ENCODE measurements at places on chromosomes 5 and 9. TPM values are rescaled to one million over a fixed set of nuclear protein-coding genes. Genes with fewer than 3 reads are reported as not detected.

The MSX2 gene
- total RNA-seq: 40.2 TPM

- DNase-seq: no peak
Observed at GRCh38 chr5:72235725-72236124, 84.3 kb downstream of the MRPS27 start.

GRCh38 chr9:73583576-73583975 is 431.9 kb downstream of the ANXA1 start:
- no peak for DNase-seq

GRCh38 chr5:154580422-154580821 is 102.4 kb upstream of the HAND1 start:
- no peak for DNase-seq

GRCh38 chr9:86830356-86830755 is 117.0 kb downstream of the GAS1 start:
- no peak for DNase-seq

The RANBP3L gene
- total RNA-seq: not detected

DNA sequence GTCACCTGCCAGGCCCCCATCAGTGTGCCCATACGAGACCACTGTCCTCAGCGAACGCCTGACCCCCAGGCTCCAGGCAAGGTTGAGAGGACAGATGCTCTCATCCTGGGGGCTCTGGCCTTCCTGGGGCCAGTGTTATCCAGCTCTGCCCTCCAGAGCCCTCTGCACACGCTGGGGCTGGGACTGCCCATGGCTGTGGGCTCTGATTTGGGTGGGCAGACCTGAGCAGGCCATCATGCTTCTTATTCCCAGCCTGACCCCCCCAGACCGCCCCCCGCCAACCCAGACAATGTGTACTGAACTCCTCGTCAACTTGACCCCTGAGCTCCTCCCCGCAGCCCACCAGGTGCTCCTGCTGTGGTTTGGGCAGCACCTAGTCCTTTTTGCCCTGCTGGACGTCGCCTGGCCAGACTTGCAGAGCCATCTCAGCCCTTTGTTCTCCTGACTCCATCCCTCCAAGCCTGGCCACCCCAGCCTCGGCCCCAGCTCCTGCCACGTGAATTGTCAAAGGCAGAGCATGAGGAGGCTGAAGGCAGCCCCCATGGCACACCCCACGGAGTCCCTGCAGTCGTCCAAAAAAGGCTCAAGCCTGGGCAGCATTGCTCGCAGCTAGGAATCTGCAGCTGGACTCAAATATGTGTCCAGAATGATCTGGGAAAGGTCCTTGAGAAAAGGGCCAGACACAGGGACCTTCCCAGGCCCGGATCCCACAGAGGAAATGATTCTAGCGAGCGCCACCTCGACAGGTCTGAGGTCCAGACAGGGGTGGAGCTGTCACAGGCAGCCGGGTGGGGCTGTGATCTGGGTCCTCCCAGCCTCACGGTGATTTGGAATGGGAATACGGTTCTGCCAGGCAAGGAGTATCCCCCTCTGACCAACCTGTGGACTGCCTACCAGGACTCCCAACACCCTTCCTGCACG is 87.0 kb downstream of the ADAMTS2 start:
- DNase-seq: no peak

- DNase-seq: no peak
Observed at GRCh38 chr5:65821966-65822365, 100.0 kb downstream of the NLN start.

- no peak for DNase-seq
Observed at GRCh38 chr5:136147632-136148031, 15.0 kb downstream of the SMAD5 start.

GRCh38 chr5:125603321-125603720 is 819.9 kb upstream of the GRAMD2B start:
- no peak for DNase-seq

The SLC45A2 gene
- 0.17 TPM for total RNA-seq

DNA sequence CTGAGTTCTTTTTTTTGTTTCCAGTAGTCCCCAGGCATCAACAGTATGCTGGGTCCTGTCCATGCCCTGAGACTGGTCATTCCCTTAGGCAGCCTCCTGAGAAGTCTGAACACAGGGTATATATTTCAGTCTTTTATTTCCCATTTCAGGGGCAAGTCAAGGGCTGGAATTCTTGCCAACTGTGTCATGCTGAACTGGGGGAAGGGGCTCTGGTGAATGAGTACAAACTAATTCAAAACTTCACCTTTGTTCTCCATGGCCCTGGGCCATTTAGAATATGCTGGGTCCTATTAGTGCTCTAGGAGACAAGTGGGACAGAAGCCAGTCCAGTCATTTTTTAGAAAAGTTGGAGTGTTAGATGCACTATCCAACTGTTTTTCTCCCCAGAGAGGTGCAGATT is 170.3 kb downstream of the TMC1 start:
- no peak for DNase-seq

- DNase-seq: no peak
Observed at GRCh38 chr5:154234551-154234950, 44.0 kb downstream of the GALNT10 start.

DNA sequence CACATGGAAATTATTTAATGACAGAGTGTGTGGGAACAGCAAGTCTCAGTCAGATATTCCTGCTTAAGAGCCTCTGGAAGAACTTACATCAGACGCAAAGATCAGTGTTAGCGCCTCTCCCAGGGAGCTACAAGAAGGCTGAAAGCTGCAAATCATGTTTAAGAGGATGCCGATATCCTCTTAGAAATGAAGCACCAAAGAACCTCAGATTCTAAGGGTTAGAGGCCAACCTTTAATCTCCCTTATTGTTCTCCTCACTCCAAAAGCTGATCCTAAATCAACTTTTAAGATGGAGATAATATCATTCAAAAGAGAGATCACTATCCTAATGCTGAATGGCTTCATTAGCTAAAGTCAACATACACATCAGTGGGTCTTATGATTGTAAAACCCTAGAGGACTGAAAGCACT is 160.6 kb downstream of the NFIB start:
- no peak for DNase-seq

- DNase-seq: no peak
Observed at GRCh38 chr9:76377791-76378190, 16.4 kb downstream of the RFK start.

- no peak for DNase-seq
Observed at GRCh38 chr9:104586496-104587180, 12.6 kb downstream of the OR13C5 start.

DNA sequence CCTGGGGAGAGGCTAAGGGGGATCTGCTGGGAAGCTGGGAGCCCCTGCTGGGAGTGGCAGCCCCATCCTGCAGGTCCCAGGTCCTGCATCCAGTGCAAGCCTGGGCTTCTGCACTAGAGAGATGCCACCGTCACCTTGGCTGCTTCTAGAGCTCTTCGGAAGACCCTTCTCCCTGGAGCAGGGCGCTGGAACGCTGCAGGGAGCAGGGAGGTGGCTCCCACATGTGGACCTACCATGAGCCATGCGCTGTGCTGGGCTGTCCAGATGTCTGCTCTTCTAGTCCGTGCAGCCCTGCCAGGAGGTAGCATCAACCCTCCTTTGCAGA is 90.9 kb upstream of the PHYKPL start:
- DNase-seq: no peak

DNA sequence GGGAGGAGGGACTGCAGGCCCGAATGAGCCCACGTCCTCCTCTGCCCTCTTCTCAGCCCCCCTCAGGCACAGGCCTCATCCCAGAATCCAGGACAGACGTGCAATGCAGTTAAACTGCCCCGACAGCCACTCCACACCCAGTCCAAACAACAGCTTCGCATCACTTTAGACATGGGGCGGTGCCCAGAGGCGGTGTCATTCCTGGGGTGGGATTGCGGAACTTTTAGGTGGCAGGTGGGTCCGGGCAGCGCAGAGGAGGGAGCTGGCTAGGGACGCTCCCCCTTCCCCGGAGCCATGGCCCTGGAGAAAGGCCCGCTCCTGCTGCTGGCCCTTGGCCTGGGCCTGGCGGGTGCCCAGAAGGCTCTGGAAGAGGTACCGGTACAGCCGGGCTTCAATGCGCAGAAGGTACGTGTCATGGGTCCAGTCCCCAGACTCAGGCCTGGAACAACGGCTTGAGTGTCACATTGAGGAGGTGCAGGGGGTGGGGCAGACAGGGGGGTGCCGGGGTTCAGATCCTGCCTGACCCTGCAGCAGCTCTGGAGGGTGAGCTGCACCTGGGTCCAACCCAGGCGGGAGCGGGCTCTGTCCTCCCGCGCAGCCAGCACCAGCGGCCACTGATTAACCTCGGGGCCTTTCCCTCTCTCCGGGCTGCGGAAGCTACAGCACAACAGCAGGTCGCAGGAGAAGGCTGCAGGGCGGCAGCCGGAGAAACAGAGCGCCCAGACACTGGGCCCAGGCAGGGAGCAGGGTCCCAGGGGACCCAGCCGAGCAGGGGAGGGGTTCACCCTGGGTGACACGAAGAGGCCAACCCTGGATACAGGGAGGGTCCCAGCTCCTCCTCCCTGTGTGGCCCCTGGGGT is 25.2 kb downstream of the GLT6D1 start:
- no peak for DNase-seq
